ENCODE measurements at places on chromosomes 1 and 21.

DNA sequence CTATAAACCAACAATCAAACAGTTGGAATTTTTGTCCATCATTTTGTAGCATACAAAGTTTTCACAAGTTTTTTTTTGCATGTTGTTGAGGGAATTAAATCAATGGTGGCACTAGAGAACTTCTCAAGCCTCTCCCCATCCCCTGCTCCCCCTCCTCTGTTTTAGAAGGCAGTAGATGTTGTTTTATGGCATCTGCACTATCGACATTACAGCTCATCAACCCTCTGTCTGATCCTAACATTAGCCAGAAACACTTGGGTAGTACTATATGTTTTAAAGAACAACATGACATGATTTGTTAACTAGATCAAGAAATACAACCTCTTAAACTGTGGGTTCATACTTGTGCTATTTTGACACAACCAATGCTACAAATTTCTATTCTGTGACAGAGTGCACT, 306.5 kb upstream of the NR5A2 start:
- no peak for DNase-seq

DNA sequence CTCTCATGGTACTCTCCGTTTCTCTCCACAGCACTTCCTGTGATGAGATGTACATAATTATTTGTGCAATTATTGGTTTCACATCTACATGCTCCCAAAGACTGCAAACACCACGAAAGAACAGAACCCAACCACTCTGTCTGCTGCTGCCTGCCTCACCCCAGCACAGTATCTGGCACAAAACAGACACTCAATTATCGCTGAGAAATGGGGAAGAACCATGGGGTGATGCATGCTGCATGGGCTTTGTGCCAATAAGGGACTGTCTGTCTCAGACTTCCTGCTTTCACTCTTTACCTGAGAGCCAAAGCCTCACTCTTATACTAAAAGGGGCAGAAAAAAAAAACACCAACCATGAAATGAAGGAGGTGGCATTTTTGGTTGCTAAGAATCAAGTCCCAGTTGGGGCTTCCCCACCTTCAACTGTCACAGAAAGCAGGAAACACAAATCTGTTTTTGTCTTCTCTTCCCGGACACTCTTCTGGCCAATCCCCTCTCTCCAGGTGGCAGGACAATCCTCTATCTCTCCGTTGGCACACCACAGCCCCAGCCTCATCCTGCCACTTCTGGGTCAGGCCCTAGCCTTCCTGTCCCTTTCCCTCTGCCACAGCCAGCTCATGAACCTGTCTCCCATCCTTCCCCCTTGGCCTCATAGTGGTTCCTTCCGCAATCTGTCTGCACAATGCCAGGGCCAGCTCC, 82.0 kb downstream of the TGFBR3 start:
- no peak for DNase-seq

DNA sequence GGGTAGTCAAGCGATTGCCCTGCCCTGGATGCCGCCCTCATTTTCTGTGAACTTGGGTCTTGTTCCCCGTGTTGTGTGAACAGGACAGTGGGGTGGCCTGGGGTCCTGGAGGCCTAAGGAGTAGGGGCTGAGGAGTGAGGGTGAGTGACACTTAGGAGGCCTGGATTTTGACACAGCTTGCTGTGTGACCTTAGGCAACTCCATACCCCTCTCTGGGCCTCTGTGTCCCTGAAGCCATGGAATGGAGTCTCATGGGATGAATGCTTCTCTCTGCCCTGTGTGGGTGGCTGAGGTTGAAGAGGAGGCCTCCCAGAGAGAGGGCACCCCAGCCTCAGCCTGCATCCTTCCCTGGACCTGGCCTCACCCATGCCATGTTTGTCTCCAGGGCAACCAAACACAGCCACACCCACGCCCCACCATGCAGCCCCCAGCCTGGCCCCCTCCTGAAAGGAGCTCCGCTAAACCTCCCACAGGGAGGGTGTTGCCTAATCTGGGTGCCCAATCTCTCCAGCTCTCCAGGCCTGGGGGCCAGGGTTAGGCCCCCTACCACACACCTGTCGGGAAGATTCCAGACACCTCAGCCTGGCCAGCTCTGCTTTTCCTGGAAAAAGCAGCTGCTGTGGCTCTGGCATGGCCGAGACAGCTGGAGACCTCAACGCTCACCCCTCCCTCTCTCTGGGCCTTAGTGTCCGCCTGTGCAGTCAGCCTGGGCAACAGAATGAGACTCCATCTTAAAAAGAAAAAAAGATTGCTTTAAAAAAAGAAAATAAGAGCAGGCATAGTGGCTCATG, 9.9 kb downstream of the MYOM3 start:
- no peak for DNase-seq

DNA sequence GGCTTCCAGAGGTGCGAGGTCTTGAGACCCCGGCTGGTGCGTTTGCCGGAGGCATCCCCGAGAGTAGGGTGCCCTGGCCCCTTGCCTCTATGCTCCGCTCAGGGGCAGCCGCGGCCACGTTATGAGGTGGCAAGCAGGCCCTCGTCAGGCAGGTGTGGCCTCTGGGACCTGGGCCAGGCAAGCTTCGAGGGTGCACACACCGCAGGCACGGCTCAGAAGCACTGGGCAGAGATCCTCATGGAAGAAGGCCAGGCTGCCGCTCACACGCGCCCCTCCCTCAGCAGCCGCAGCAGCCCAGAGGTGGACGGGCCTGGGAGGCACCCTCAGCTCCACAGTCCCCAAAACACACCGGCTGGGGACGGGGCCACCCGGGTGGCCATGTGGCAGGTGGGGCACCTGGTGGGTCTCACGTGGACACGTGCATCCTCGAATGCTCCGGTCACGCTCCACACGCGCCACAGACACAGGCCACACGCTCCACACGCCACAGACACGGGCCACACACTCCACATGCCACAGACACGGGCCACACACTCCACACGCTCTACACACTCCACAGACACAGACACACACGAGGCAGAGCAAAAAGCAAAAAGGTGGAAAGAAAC, 6.5 kb downstream of the SDF4 start:
- DNase-seq: no peak

- DNase-seq: no peak
These were observed 13.5 kb downstream of the CYP4B1 start for GRCh38 chr1:46812065-46812963.

- DNase-seq: no peak
These were observed 720.6 kb downstream of the RWDD3 start for GRCh38 chr1:95954585-95954984.

DNA sequence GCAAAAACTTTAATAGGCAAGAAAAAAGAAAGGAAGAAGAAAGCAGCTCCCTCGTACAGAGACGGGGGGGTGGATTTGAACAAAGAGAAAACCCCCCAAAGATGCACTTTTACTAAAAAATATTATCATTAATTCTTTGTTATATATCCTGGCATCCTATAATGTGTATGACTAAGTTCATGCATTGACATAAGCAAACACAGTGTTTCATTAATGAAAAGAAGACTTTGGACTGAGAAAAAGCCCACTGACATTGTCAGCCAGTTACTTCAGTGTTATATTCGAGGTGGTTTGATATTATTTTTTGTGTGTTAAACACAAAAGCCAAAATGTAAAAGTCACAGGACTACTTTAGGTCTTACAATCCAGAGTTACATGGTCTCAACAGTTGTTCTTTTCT, 110.1 kb upstream of the DPYD start:
- no peak for DNase-seq

GRCh38 chr1:232168508-232168907, 461.4 kb downstream of the SIPA1L2 start:
- no peak for DNase-seq

- DNase-seq: no peak
These were observed 7.5 kb downstream of the LRRC8C start for GRCh38 chr1:89640440-89640839.

DNA sequence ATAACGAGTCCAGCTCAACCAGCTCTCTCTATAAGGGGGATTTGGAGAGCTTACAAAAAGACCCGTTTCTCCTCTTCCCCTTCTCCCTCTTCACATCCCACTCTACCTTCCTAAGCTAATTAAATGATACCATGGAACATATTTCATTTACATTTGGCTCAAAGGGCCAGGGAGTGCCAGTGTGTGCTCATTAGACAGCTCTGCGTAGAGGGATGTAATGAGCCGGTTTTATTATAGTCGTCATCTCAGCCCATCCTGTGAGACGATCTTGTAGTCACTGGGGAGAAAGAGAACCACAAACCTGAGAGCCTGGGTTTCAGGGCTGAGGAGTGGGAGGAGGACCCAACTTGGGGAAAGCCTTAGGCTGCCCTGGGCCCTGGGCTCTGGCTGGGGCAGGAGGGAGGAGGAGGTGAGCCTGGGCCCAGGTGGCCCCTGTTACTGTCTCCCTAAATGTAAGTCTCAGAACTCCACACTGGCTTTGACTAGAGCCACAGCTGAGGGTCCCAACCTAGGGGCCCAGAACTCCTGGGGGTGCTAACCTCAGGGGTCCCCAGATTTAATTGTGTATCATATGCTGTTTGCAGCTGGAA, 354.6 kb downstream of the MATN1 start:
- no peak for DNase-seq

- no peak for DNase-seq
These were observed 59.8 kb downstream of the ERG start for GRCh38 chr21:38438462-38438893.

DNA sequence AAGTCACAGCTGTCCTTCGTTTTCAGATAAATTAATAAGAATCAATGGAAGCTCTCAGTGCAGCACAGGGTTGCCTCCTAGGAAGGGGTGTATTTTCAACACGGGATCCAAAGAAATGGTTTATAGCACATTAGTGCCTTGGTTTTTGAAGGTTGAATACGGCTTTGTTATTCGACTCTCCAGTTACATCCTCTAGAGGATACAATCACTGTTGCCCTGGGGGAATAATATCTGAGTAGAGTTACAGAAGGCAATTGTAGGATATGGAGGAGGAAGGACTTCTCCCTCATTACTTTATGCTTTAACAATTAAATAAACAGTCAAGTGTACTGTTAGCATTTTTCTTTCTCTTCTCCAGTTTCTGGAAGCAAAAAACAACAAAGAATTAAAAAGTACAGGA, 14.3 kb upstream of the ZNF326 start:
- no peak for DNase-seq

GRCh38 chr1:221865808-221866207, 123.9 kb upstream of the DUSP10 start:
- DNase-seq: no peak

- DNase-seq: no peak
These were observed 186.8 kb upstream of the C1orf174 start for GRCh38 chr1:4086921-4087320.

DNA sequence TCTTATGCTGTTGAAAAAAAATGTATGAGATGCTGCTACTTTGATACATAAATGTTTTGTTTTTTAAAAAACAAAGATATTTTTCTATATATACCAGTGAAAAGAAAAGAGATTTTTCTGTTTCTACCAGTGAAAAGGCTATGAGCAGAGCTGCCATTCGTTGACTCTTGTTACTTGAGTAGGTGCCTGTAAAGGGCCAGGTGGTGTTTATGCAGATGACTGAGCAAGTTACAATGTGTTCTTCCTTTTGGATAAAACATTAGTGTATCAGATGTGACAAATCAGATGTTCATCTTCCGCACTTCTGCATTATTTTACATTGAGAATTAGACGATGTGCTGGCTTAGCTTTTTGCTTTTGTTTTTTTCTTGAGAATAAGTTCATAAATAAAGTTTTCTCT, 45.4 kb downstream of the BARHL2 start:
- DNase-seq: no peak

DNA sequence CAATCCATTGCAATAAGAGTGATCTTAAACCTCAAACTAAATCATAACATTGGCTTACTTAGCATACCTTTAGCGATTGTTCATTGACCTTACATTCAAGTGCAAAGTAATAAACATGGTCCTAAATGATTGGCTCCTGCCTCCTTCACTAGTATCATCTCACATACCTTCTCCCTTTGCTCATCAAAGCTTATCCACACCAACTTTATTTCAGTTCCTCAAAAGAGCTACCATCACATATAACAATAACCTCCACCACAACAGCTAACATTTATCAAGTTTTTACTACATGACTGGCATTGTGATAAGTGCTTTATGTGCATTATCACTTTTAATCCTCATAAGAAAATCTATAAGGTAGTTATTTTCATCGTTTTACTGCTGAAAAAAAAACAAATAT, 198.8 kb downstream of the COL24A1 start:
- DNase-seq: no peak

DNA sequence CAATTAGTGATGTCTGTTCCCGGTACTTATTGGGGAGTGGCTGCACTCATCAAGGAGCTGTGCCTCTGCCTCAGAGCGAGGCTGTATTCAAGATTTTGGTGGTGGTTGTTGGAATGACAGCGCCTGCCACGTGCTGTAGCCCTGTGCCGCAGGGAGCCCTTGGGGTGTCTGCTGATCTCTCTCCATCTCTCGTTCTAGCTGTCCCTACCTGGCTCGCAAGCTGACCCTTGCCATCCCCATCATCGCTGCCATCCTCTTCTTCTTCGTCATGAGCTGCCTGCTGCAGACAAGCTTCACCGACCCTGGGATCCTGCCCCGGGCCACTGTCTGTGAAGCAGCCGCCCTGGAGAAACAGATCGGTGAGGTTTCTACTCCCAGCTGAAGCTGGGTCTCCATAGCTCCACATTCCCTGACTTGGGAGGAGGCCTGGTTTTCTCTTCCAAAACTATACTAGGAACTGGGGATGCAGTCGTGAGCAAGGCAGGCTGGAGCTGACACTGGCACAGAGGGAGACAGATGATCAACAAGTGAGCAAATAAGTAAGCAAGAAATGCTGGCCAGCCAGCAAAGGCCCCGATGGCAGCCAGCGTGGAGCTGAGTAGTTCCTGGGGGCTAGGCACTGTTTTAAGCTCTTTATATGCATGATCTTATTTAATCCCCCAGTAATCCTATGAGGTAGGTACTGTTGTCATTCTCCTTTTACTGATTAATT, 5.9 kb downstream of the ZDHHC18 start:
- DNase-seq: no peak

DNA sequence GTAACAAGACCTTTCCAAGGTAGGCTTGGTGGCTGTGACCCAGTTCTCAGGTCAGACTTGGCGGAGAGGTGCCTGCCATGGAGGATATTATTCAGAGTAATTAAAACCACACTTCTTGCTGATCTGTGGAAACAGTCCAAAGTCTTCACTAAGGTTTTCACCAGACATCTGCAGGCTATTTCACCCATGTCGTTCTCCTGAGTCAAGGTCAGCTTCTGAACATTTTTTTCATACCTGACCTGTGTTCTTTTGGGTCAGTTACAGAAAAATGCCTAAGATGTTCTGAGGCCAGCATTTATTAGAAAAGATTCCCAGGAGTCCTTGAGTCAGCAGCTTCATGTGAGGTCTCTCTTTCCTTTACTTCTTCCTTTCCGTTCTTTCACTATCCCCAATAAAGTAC, 54.9 kb downstream of the RGL1 start:
- no peak for DNase-seq
